Renal cortex interstitium (tissue), 15 donors: ENCODE measurements at places on chromosomes 3 and 15. TPM values are rescaled to one million over a fixed set of nuclear protein-coding genes. Genes with fewer than 3 reads are reported as not detected.

- no peak for DNase-seq
These were observed 945 bp downstream of the MST1R start for GRCh38 chr3:49902511-49903345.

DNA sequence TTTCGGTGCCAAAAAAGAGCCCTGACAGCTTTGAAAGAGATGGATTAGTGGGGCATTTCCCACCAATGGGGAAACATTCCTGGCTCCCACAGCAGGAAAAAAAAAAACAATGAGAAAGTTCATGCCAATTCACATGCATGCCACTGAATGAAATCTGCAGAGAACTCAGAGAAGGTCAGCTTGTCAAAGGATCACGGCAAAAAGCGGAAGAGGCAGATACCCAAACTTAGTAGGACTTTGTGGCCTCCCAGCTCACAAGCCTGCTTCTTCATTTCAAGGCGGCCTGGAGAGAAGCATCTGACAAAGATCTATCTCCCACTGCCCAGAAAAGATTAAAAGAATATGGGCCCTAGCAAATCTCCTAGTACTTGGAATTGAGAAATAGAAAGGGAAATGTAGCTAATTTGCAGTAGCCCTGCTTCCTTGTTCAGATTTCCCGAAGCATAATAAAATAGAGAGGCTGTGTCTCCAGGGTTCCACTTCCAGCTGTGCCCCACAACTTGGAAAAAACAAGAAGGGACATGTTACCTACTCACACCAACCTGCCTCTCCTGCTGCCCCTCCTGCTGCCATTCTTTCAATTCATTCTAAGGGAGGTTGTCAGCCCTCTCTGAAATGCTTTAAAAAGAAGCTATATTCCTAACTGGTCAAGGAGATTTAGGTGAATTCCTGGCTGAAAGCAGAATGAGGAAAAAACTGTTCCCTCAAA lies 170.4 kb downstream of the FHIT start:
- DNase-seq: no peak

DNA sequence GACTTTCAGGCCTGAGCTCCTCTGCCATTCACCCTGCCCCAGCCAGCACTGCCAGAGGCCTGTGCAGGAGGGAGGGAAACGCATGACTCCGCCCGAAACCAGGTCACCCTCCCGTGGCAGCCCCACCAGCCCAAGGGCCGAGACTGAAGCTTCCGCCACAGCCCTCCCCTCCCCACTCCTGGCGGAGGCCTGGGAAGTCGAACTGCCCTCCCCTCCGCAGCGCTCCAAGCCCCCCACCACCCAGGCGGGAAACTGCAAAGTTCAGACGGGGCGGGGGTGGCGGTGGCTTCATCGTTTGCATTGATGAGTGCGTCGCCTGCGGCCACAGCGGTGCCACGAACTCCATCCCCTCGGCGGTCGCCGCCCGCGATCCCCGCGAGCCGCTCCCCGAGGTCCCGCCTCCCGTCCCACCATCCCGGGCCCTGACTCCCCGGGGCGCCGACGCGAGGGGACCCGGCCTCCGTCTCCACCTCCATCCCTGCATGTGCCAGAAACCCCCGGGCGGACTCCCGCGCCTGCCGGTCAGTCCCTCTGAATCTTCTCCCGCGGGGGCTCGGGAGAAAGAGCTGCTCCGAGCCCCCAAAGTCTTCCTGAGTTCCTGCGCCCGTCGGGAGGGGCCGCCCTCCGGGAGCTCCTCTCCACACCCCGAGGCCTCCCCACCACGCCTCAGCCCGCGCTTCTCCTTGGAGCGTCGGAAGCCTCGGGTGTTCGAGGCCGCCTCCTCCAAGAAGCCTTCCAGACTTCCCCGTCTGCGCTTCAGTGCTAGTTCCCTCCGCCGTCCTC lies 698 bp downstream of the MELTF start:
- DNase-seq: no peak

DNA sequence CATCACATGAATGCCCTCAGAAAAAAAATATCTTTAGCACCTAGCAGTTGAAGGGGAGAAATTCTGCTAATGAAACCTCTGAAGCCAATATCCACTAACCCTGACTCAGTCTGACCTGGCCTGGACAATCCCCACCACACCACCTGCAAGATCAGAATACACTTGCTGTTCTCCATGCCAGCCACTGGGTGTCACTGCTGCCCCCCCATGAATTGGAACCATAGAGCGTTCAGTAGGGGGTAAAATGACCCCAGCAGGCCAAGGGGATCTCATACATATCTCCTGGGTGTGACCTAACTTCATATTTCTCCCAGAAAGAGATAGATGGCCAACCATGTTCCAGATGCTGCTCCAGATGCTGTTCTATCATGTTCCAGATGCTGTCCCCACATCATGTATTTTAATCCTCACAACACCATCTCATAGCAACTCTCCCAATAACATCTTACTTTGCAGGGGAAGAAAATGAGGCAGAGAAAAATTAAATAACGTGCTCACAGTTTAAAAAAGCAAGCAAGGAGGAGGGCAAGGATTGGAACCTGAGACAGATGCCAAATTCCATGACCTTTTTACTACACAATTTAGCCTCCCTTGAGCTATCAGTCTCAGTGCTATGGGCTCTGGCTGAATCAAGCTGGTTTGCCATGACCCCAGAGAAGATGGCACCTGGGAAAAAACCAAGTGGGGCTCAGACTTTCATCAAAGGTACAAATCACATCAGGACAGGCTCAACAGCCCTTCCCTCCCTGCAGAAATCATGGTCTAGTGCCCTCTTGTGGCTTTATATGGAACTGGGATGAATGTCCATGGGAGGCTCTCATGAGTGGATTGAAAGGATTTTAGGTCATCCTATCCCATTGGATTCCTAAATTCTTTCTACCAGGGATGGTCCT lies 12.4 kb downstream of the NTRK3 start:
- DNase-seq: no peak

- no peak for DNase-seq
These were observed 62.5 kb downstream of the ARHGAP31 start for GRCh38 chr3:119356646-119357045.

GRCh38 chr3:101144105-101144504 lies 150.9 kb upstream of the ABI3BP start:
- no peak for DNase-seq

DNA sequence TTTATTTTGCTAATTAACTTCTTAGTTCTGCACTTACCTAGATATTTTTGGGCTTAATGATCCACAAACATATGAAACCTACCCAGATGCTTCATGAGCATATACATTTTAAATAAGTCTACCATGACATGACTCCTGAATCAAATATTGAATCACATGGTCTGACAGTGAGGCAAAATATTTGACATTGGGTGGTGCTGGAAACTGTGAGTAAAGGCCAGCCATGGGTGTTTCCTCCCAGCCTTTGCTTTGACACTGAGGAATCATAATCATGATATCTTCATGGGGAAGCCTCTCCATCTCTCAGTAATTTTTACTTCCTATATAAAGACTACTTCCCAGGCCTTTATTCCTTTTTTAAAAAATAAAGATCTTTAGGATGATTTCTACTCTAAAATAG lies 22.8 kb upstream of the SSR3 start:
- DNase-seq: no peak

Gene MCTP2
- 22.0 TPM for polyA plus RNA-seq

DNA sequence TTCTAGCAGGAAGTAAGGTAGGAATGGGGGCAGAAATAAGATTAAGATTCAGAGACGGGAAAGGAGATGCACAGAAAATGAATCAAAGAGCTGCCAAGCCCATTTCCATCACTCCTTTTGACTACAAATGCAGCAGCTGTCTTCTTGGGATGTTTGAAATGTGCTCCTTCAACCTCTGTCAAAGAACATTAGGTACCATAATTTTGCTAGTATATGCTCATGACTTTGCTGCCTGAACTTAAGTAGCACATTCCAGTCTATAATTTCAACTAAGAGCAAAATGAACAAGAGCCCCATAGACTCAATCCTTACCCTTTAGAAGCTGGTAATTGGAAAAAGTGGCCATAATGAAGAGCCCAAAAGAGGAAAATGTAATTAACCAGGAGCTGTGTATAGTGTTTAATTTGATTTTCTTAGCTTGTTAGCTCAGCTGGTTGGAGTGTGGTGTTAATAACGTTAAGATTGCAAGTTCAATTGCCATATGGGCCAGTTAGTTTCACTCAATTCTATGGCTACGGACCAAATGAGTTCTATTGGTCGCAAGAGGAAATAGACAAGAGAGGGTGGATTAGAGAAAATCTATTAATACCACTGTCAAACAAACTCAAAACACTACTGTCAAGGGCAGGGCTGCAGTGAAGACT lies 349.9 kb downstream of the ZBBX start:
- DNase-seq: no peak

DNA sequence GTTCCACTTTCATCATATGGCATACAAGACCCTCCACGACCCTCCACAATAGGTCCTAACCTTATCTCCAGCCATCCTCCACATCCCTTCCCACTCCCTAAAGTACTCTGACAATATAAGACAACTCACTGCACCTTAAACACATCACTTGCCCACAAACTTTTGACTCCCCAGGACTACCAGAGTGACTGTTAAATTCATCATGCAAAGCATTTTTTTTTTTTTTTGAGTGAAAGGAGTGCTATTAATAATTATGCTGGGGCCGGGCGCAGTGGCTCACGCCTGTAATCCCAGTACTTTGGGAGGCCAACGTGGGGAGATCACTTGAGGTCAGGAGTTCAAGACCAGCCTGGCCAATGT lies 55.8 kb downstream of the OSBPL10 start:
- no peak for DNase-seq

- no peak for DNase-seq
These were observed 13.9 kb downstream of the AADAC start for GRCh38 chr3:151827816-151828215.

Gene SAMD7
- polyA plus RNA-seq: not detected

- DNase-seq: no peak
These were observed 704.7 kb upstream of the ARPP21 start for GRCh38 chr3:34934660-34935059.

GRCh38 chr15:88036154-88036839 lies 220.2 kb downstream of the NTRK3 start:
- no peak for DNase-seq

Gene TMEM212
- 0.09 TPM for polyA plus RNA-seq

DNA sequence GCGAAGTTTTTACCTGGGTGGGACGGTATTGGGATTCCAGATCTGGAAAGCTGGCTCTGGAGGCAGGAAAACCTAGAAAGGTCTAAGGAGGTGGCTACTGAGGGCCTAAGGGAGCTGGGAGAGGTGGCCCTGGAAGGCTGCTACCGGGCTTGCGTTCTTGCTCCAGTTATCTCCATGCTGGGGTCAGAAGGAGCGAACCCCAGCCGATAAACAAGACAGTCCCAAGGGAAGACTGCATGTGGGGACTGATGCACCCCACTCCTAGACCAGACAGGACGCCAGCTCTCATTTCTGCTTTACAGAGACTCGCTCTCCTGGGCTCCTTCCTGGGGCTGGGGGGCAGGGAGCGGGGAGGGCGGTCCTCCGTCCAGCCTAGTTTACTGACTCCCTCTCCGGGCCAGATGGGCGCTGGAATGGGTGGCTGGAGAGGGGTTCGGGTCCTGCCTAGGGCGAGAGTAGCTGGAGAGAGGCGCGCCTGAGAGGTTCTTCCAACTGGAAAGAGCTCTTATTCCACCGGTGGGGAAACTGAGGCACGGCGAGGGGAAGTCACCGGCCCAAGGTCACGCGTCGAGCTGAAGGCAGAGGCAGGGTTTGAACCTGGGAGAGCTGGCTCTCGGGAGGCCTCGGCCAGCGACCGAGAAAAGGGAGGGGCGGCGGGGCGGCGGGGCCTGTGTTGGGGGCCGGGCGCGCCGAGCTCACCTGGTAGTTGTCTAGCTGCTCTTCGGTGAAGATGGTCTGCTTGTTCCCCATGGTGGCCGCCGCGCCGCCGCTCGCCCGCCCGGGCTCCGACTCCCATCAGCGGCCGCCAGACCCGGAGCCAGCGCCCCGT lies 565 bp downstream of the CIB2 start:
- DNase-seq: no peak

Gene LRRC58
- polyA plus RNA-seq: 33.9 TPM

GRCh38 chr15:53978253-53978906 lies at the start of gene UNC13C:
Gene UNC13C (plus strand): TSS chr15:53978441. CDS start chr15:54012904, 34,463 bp downstream.
- no peak for DNase-seq

Gene ANKDD1A
- polyA plus RNA-seq: 6.0 TPM
